Bronchial epithelial cell (primary cell): ENCODE measurements at places on chromosomes 16 and 17. TPM values are rescaled to one million over a fixed set of nuclear protein-coding genes. Genes with fewer than 3 reads are reported as not detected.

- DNase-seq = no peak
Measured at GRCh38 chr16:21628772-21629171, 23.6 kb downstream of the IGSF6 start.

The ASPA gene
- not detected in 2 replicates for total RNA-seq

- peak; percentile 25 for DNase-seq
Measured at GRCh38 chr17:33285413-33285812, 7.7 kb downstream of the ASIC2 start.

DNA sequence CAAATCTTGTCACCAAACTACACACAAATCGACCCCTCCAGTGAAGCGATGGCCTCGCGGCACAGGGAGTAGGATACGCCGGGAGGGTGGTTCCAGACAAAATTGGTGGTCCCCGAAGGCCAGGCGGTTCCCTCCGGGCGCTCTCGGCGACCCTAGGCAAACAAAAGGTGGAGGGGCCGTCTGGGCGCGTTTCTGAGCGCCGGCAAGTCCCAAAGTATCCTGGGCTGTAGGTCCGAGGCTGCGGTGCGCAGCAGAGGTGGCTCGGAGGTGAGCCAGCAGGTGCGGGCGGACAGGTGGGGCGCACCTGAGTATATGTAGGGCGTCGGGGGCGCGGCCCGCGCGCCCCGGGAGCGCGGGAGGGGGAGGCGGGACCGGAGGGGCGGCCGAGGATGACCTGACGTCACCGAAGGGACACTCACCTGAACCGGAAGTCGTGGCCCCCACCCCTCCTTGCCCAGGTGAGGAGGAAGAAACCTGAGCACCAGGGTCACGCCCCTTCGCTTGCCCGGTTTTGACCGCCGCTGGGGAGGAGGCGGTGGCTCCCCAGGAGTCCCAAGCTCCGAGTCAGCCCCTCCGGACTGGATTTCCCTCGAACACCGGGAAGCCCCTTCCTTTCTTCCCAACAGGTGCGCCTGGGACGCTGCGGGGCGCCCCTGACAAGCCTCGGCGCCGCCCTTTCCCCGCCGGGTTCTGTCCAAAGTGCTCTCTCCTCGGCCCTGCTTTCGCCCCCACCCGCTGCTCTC lies at the start of gene CLDN7:
Gene CLDN7, minus strand, starts transcription at position 287 of the 743 bp plus-strand sequence. CDS start 435 bp downstream, outside the sequence.
- DNase-seq = peak; percentile 27

The TAC4 gene
- total RNA-seq = not detected in 2 replicates

The POLDIP2 gene
- 59.8 and 67.5 TPM in 2 replicates for total RNA-seq

DNA sequence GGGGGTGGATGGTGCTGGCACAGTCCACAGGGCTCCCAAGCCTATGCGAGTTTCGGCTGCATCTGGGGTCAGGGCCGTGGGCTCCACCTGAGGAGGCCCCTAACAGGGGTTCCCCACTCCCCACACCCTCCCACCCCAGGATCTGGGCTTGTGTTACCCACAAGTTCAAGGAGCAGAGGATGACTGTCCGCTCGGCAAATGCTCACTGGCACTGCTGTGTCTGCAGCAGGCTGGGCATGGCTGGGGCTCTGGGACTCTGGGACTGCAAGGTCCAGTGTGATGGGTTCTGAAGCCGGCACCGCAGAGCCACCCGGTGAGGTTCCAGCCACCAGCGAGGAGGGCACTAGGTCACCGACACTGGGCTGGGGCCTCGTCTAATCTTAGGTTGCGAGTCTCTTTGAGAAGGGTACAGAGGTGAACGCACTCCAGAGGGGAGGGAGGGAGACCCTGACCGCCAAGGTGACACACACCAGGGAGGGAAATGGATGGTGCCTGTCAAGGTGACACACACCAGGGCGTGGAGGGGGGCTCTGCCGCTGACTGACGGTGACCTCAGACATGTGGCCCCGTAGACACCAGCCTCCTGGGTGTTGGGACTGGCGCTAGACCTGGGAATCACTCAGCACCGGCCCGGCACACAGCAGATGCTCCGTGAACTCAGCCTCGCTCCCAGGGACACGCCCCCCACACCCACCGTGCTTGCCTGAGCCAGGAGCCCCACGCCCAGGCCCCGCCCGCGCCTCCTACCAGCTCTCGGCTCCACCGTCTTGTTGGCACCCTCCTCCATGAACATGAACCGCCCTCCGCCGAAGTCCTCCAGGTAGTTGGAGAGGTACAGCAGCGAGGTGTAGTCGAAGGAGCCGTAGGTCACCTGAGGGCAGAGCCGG lies 20.5 kb upstream of the HEXD start:
- DNase-seq = no peak

DNA sequence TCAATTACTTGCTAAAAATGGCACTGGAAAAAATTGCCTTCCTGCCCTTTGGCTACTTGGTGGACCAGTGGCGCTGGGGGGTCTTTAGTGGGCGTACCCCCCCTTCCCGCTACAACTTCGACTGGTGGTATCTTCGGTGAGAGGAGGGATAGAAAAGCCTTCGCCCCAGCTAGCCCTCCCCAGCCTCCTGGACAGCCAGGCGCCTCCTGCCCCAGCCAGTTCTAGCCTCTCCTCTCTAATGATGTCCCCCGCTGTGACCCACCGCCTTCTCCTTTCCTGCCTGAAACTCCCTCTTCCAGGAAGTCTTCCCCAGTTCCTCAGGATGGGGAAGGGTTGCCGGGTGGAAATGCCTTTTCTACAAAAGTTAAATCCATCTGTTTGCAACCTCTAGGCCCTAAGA lies 6.2 kb downstream of the ACE start:
- DNase-seq = no peak

- no peak for DNase-seq
Measured at GRCh38 chr16:2420035-2420434, 9.2 kb upstream of the CCNF start.
